Psoas muscle (tissue), 8 donors: ENCODE measurements at places on chromosomes 11 and 22. TPM values are rescaled to one million over a fixed set of nuclear protein-coding genes. Genes with fewer than 3 reads are reported as not detected.

DNA sequence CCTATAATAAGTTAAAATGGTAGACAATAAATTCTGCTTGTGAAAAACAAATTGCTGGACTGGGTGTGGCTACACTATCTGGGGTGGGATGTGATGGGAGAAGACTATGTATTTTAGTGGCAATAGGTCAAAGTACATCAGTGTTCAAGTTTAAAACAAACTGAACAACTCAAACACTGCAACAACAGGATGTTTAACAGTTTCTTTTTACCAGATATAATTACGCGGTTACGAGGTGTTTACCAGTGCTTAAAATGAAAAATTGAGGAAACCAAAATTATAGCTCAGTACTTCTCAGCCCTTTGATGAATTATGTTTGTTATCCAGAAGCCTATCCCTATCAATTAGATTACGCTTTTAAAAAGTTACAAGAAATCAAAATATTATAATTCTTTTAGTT lies 3.2 kb downstream of the PRDM10 start:
- no peak for DNase-seq

DNA sequence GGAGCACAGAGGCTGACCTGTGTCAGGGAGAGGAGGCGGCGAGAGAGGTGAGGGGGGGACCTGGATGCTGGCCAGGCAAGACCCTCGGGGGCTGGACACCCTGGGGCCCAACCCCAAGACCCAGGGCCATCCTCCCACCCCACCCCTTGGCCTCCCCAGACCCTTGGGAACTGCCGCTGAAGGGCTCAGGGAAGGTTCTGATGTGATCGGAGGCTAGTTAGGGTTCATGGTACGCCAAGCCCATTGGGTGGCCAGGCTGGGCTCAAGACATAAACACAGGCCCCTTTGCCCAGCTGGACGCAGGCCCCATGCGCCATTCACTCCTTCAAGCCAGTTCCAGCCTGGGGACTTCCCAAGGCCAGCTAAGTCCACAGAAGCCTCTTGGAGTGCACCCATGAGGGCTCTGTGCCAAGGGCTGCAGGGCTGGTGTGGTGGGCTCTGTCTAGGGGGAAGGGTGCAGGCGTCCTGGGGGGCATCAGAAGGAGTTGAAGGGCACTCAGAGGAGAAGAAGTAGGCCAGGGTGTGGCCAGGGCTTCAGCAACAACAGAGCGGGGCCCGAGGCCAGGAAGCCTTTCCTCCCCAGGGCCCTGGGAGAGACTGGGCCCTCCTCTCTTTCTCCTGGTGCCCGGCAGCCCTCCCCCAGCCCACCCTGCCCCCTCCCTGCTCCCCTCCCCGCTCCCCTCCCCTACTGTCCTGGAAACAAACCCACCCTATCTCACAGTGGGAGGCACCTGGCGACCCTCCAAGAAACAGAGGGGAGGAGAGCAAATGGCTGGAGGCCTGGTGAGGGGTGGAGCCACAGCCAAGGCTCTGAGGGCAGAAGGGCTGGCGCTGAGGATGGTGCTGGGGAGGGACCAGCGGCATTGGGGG lies 12.9 kb downstream of the TSPAN32 start:
- peak; percentile 81 for DNase-seq

Gene RBFOX2
- 50.4 TPM for total RNA-seq

Gene PIH1D2
- total RNA-seq = 0.49 TPM

- no peak for DNase-seq
These were observed 808.7 kb downstream of the KCNA4 start for GRCh38 chr11:29208117-29208516.

Gene MPZL2
- 3.5 TPM for total RNA-seq
